ENCODE measurements at places on chromosomes 2 and 18.
A peak's percentile ranks its signal among the peaks of the same experiment; 100 is the strongest.

GRCh38 chr2:43111788-43112554, 114.4 kb downstream of the ZFP36L2 start:
- no peak for DNase-seq

DNA sequence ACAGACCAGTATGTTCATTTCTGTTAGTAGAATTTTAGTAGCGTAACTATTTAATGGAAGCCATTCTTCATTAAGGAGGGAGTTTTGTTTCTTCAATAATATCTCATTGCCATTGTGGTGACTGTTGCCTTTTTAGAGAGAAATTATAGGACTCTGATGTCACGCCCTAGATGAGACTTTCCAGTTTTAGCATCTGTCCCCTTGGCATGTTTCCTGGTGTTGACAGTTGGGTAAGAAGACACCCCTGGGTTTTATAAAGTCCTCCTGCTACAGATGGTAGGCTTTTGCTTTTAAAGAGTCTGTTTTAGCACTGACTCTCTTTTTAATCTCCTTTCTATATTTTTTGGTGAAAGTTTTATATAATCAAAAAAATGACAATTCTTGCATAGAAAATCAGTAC, 41.9 kb downstream of the KCNJ3 start:
- DNase-seq: no peak

GRCh38 chr2:40797120-40797519, 345.2 kb upstream of the SLC8A1 start:
- no peak for DNase-seq

DNA sequence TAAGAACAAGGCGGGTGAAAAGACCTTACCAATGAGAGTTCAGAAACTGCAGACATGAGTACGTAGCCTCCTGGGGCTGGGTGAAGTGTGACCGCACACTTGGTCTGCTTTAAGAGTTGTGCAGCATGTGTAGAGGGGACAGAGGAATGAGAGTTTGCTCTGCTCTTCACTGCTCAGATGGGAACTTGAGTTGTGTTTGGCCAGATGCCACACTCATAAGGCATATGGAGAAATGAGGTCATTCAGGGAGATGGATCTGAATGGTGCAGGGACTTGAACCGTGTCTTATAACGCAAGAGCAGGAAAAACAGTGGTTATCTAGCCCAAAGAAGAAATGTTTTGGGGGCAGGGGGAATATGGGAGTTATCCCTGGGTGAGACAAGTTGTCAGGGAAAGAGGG, 273.8 kb upstream of the LYPD1 start:
- DNase-seq: no peak

GRCh38 chr2:74625658-74626425, 22.3 kb downstream of the M1AP start:
- DNase-seq: no peak

DNA sequence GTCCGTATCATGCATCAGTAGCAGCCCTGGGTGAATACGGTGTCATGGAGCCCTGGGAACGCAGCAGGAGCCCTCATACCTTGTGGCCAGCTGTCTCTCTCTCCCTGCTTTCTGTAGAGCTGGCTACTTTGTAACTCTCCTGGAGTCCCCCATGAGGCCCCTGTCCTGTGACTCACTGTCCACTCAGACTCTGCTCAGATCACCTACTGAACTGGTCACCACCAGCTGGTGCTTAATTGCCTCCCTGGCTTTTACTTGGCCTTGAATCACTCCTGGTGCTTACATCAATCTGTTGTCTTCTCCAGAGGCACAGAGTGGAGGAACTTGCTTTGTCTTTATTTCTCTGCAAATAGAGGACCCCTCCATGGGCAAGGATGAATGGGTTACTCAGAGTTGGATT, 172.7 kb downstream of the HRH4 start:
- DNase-seq: no peak

GRCh38 chr2:191555092-191555742, 122.7 kb upstream of the NABP1 start:
- DNase-seq: peak; percentile 68

DNA sequence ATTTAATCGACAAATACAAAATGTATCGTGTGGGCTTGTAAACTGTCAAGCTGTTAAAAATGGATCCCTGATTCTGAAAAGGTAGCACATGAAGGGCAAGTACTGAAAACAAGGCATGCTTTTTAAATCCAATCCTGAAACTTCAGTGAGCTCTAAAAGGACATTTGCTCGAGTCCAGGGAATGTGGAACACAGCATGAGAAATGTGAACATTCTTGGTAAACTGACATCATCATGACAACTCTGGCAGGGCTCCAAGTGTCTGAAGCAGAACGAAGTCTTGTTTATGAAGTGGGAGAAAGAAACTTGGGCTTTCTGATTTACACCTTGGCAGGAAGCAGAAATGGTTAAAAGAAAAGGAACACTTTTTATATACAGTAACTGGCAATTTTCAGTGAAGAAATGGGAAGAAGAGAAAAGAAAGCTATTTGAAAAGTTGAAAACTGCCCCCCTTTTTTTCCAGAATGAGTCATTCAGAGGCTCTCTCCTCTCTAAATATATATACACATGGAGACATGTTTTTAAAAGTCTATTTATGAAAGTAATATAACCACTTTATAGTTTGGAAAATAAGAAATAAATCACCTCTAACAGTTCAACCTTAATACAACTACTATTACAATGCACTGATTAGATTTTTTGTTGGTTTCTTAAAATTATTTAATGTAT, 120.8 kb downstream of the GAREM1 start:
- no peak for DNase-seq

- DNase-seq: no peak
These were observed 15.2 kb downstream of the AFG3L2 start for GRCh38 chr18:12361770-12362378.

- DNase-seq: no peak
These were observed 148.7 kb upstream of the ZEB2 start for GRCh38 chr2:144668493-144669110.

DNA sequence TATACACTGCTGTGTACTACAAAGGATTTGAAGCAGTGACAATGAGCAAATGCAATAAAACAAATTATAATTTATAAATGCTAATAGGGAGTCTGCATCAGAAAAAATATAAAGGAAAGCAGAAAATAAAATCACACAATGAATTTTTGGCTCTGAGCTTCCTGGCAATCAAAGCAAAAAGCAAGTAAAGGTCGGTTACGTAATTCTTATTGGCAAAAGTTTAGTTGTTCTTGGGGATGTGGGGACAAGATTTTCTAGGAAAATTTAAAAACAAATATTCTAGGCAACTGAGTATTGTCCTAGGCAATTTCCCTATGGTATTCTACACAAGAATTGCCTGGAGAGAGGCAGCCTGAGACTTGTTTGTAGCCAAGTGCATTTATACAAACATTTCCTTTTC, 1.8 kb downstream of the ORC2 start:
- DNase-seq: no peak

- no peak for DNase-seq
These were observed 9.4 kb upstream of the PRLH start for GRCh38 chr2:237556773-237557632.

DNA sequence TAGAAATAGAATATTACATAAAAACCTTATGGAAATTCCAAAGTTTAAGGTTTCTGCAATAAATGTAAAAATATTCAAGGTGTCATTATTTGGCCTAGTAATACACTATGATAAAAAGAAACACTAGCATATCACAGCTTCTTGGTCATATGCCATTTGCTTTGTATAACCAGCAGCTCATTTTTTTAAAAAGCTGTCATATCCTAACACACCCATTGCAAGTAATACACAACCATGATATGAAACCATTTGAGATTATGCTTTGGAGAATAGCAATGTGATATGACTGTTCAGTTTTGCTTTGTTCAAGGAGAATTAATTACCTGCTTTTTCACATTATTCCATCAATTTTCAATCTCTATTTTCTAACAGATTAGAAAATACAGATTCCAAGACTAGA, 149.0 kb downstream of the IKZF2 start:
- DNase-seq: no peak

DNA sequence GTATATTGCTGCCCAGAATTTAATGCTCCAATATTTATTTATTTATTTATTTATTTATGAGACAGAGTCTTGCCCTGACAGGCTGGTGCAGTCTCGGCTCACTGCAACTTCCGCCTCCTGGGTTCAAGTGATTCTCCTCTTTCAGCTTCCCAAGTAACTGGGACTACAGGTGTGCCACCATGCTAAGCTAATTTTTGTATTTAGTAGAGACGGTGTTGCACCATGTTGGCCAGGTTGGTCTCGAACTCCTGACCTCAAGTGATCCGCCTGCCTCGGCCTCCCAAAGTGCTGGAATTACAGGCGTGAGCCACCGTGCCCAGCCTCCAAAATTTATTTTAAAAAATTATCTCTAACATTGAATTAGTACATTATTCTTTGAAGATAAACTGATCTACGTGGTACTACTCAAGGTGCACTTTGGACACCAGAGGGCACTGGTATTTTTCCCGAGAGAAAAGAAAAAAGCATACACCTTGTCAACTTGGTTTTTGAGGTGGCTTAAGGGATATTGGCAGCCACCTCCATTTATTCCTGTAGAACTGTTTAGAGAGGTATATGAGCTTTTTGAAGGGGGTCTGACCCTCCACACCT, 1.4 kb upstream of the IDH1 start:
- no peak for DNase-seq

GRCh38 chr2:63058144-63058920, 7.7 kb downstream of the OTX1 start:
- no peak for DNase-seq

- no peak for DNase-seq
These were observed 138.7 kb upstream of the PID1 start for GRCh38 chr2:229409751-229410181.

DNA sequence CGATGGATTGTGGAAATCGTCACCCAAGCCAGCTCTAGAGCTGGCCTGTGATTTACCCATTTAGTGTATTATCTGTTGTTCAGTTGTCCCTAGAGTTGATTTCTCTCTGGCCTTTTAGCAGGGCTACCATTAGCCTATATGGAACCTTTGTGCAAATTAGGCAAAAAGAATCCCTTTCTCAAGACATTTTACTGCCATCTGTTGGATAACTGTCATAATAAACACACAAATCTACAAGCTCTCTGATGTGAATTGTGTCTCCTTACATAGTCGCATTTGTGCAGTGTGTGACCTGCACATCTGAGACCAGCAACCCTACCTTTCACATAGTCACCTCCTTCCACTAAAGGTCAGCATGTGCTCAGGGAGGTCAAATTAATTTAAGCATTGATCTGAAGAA, 34.0 kb downstream of the LOXHD1 start:
- DNase-seq: no peak

DNA sequence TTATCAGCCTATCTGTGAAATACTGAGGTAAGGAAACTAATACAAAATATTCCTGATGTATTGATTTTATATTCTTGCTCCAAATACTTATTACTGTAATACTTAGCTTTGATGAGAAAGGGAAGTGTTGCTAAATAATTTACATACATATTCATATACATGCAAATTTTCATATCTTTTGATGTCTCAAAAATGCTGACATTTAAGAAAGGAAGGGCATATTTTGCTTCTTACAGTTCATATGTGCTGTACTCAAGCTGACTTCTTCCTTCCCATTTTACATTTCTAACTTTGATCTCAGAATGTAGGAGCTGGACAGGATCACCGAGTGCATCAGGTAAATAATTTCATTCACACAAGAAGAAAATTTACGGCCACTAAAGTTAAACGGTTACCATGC, 399.2 kb upstream of the VWC2L start:
- no peak for DNase-seq

DNA sequence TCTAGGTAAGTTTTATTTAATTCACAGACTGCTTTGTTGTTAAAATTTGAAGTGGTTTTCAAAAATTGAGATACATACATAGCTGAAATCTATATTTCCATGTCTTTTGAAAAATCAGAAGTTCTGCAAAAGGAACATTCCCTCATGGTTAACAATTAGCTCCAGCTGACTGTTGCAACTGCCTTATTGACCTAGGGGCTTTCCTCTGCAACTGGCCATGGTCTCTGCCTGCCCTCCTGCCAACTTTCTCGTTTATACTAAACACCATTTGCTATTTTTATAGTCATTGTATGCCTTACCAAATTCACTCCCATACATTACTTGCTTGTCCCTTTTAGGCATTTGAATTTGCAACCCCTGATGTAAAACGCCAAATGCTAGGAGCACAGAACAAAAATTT, 107.2 kb downstream of the PID1 start:
- DNase-seq: no peak

GRCh38 chr2:130963196-130963848, 126.6 kb downstream of the ARHGEF4 start:
- DNase-seq: no peak

- DNase-seq: no peak
These were observed 56.9 kb downstream of the ASB1 start for GRCh38 chr2:238483656-238484055.

Measured in CMK (cell line).